ENCODE measurements at places on chromosomes 11 and 22. TPM values are rescaled to one million over a fixed set of nuclear protein-coding genes. Genes with fewer than 3 reads are reported as not detected.

- H3K36me3 ChIP-seq: no peaks in the 10 kb centered on the region
- peaks cover 51% of the 10 kb centered on the region for H3K27me3 ChIP-seq
- H3K4me3 ChIP-seq: no peak overlapping the region
Observed at GRCh38 chr11:123428116-123428715, 1.9 kb upstream of the GRAMD1B start.

GRCh38 chr11:38438091-38438490 lies 1840.1 kb upstream of the RAG2 start:
- H3K4me3 ChIP-seq: no peak overlapping the region
- H3K4me1 ChIP-seq: no peaks in the 10 kb centered on the region
- H3K36me3 ChIP-seq: no peaks in the 10 kb centered on the region
- no peaks in the 10 kb centered on the region for H3K27me3 ChIP-seq

- H3K4me1 ChIP-seq: no peaks in the 10 kb centered on the region
- no peaks in the 10 kb centered on the region for H3K36me3 ChIP-seq
- DNase-seq: no peak
- H3K4me3 ChIP-seq: no peak overlapping the region
Observed at GRCh38 chr11:91835051-91835560, 389.5 kb upstream of the FAT3 start.

GRCh38 chr11:69704508-69705253 lies 859 bp upstream of the FGF19 start:
- H3K4me3 ChIP-seq: peak overlapping the region; percentile 22
- H3K36me3 ChIP-seq: no peaks in the 10 kb centered on the region
- H3K27me3 ChIP-seq: peaks cover 76% of the 10 kb centered on the region

GRCh38 chr11:14417186-14417585 lies 58.2 kb upstream of the RRAS2 start:
- H3K4me1 ChIP-seq: peaks cover 13% of the 10 kb centered on the region
- DNase-seq: no peak
- H3K27ac ChIP-seq: no peak overlapping the region
- no peaks in the 10 kb centered on the region for H3K27me3 ChIP-seq

GRCh38 chr11:27635567-27636037 lies 64.7 kb downstream of the BDNF start:
- H3K36me3 ChIP-seq: no peaks in the 10 kb centered on the region
- H3K27me3 ChIP-seq: no peaks in the 10 kb centered on the region
- H3K4me1 ChIP-seq: no peaks in the 10 kb centered on the region
- no peak overlapping the region for H3K4me3 ChIP-seq
- no peak for DNase-seq

GRCh38 chr11:113454455-113454854 lies 20.7 kb downstream of the DRD2 start:
- no peak for DNase-seq
- peaks cover 2% of the 10 kb centered on the region for H3K27me3 ChIP-seq
- H3K4me3 ChIP-seq: no peak overlapping the region
- no peaks in the 10 kb centered on the region for H3K4me1 ChIP-seq
- H3K27ac ChIP-seq: no peak overlapping the region
- H3K36me3 ChIP-seq: no peaks in the 10 kb centered on the region

- no peak for DNase-seq
- H3K36me3 ChIP-seq: peaks cover 63% of the 10 kb centered on the region
- H3K4me1 ChIP-seq: no peaks in the 10 kb centered on the region
- no peak overlapping the region for H3K27ac ChIP-seq
- no peak overlapping the region for H3K4me3 ChIP-seq
Observed at GRCh38 chr11:66524304-66525040, 14.0 kb downstream of the BBS1 start.

GRCh38 chr22:40249286-40249685 lies 71.6 kb downstream of the TNRC6B start:
- no peaks in the 10 kb centered on the region for H3K4me1 ChIP-seq
- no peak for DNase-seq
- H3K27me3 ChIP-seq: no peaks in the 10 kb centered on the region
- H3K4me3 ChIP-seq: no peak overlapping the region

GRCh38 chr11:44837661-44838060 lies 110.9 kb downstream of the TSPAN18 start:
- H3K27ac ChIP-seq: no peak overlapping the region
- H3K4me1 ChIP-seq: peaks cover 17% of the 10 kb centered on the region
- no peaks in the 10 kb centered on the region for H3K36me3 ChIP-seq
- DNase-seq: no peak
- H3K4me3 ChIP-seq: no peak overlapping the region

- no peak overlapping the region for H3K27ac ChIP-seq
- H3K4me3 ChIP-seq: no peak overlapping the region
- peaks cover 56% of the 10 kb centered on the region for H3K36me3 ChIP-seq
- no peaks in the 10 kb centered on the region for H3K4me1 ChIP-seq
- no peak for DNase-seq
Observed at GRCh38 chr11:61783717-61784505, 8.5 kb downstream of the TMEM258 start.

DNA sequence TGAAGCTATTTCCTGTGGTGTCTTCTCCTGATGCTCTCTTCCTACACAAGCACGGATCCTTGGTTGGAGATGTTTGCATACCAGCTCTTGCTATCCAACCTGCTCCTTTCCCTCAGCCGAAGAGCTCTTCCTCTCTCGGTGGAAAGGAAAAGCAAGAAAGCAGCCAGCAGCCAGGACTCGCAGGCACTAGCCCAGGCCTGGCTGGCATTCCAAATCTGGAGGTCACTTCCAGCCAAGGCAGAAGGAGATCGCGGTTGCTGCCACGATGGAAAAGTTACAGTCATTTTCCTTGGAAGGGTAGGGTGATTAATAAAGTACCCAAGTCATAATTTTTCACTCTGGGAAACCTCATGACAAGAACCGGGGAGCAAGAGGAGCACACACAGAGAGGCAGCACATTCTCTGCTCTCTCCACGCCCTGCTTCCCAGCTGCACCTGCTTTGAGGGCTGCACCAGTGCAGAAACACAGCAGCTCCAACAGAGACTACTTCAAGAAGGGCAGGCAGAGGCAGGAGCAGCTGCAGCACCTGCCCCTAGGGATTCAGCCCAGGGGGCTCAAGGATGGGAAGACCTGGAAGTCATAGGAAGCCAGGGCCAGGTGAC lies 399.3 kb downstream of the CADM1 start:
- H3K27me3 ChIP-seq: peaks cover 17% of the 10 kb centered on the region
- H3K4me1 ChIP-seq: no peaks in the 10 kb centered on the region
- H3K36me3 ChIP-seq: no peaks in the 10 kb centered on the region
- H3K27ac ChIP-seq: no peak overlapping the region
- no peak for DNase-seq

- H3K4me1 ChIP-seq: peaks cover 74% of the 10 kb centered on the region
- no peak for DNase-seq
- H3K36me3 ChIP-seq: no peaks in the 10 kb centered on the region
- no peaks in the 10 kb centered on the region for H3K27me3 ChIP-seq
- peak overlapping the region; percentile 98 for H3K27ac ChIP-seq
Observed at GRCh38 chr11:62543680-62544444, 2.7 kb downstream of the AHNAK start.

YAP1 gene
- total RNA-seq: 271 TPM

VPREB1 gene
- total RNA-seq: not detected

LUZP2 gene
- total RNA-seq: not detected

AMOTL1 gene
- 69.7 TPM for total RNA-seq

OR5L2 gene
- total RNA-seq: not detected
